ENCODE measurements at places on chromosomes 16 and 17.

DNA sequence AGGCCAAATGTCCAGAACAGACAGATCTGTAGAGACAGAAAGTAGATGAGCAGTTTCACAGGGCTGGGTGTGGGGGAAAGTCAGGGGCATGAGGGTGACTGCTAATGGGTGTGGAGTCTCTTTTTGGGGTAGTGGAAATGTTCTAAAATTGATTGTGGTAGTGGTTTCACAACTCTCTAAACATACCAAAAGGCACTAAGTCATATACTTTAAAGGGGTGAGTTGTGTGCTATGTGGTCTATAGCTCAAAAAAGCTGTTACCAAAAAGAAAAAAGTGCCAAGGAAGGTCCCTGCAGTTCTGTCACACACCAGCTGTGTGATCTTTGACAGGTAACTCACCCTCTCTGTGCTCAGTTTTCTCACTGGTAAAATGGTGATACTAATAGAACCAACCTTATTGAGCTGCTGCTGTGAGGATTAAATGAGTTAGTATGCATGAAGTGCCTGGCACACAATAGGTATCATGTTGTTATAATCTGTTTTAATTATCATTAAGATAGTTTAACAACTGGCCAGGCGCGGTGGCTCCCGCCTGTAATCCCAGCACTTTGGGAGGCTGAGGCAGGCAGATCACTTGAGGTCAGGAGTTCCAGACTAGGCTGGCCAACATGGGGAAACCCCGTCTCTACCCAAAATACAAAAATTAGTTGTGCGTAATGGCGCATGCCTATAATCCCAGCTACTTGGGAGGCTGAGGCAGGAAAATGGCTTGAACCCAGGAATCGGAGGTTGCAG is 10.3 kb downstream of the ITGAX start:
- DNase-seq, result no peak

- DNase-seq, result peak; percentile 87
Observed at GRCh38 chr16:84518804-84519341, 14.4 kb upstream of the MEAK7 start.

DNA sequence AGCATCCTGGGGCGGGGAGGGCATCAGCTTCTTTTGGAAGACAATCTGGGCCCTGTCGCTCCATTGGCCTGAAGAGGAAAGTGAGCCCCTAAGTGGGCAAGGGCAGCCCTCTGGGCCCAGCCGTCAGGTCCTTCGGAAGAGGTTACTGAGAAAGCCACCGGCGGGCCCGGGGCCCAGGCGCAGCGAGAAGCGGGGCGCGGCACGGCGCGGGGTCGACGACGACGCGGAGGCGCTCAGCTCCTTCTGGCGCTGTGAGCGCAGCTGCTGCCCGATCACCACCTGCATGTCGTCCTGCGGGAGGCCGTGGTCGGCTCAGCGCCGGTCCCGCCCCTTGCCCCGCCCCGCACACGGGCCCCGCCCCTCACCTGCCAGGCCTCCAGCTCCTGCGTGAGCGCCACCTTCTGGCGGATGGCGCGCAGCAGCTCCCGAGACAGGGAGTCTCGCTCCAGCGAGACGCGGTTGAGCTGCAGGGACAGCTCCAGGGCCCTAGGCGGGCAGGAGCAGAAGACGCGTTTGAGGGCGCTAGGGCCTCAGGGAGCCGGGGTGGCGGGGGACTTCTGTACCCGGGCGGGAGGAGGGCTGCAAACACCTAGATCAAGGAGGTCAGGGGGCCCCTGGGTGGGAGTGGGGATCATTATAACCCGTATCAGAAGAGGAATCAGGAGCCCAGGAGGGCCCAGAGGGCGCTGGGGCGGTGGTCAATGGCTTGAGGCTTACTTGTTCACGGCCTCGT is 4.3 kb downstream of the THOC6 start:
- DNase-seq, result peak; percentile 68

GRCh38 chr16:50601341-50601740 is 53.1 kb downstream of the NKD1 start:
- no peak for DNase-seq

DNA sequence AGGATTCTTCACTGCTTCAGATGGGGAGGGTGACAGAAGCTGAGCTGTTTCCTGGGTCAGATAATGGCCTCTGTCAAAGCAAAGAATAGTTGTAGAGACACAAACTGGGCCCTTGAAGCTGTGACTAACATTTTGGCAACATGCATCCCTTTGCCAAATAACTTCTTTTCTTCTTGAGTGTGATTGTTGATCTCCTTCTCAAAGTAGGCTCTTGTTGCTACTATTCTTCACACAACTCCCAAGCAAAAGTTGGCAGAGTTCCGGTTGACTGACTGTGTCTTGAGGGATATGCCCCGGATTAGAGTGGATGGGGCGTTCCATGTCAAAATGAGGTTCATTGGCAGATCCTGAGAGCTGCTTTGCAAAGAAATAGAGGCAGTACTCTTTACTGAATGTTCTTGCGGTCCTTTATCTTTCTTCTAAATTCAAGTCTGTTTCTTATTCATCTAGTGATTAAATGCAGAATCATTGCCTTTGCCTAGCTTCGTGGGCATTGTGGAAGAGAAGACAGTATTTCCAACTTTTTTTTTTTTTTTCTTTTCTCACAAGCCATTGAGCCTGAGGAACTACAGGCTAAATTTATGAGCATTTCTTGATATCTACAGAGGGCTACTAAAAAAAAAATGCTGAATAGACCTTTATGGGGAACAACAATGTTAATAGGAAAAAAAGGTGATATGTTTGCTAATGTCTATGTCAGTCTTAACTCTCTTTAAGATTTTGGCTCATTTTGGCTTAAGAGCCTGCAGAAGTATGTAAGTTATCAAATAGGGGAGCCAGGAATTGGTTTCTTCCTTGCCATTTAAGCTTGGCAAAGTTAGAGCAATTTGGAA is 5.8 kb downstream of the WIPF2 start:
- no peak for DNase-seq

- DNase-seq, result no peak
Observed at GRCh38 chr16:2076072-2076865, 28.5 kb downstream of the TSC2 start.

DNA sequence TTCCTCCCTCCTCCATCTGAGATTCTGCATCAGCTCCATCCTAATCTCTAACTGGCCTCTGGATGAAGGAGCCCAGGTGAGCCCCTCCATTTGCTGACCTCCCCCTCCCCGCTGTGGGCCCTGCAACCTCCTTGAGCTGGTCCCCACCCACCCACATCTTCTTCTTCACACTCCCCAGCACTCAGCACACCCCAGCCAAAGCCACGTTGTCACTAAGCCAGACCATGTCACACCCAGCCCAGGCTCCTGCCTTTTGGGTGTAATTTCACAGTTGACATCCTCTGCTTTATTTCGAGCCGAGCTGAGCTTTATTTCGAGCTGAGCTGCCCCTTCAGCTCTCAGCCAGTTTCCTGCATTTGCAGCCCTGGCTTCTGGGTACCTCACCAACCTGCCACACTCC is 282.7 kb upstream of the TNRC6C start:
- DNase-seq, result no peak

DNA sequence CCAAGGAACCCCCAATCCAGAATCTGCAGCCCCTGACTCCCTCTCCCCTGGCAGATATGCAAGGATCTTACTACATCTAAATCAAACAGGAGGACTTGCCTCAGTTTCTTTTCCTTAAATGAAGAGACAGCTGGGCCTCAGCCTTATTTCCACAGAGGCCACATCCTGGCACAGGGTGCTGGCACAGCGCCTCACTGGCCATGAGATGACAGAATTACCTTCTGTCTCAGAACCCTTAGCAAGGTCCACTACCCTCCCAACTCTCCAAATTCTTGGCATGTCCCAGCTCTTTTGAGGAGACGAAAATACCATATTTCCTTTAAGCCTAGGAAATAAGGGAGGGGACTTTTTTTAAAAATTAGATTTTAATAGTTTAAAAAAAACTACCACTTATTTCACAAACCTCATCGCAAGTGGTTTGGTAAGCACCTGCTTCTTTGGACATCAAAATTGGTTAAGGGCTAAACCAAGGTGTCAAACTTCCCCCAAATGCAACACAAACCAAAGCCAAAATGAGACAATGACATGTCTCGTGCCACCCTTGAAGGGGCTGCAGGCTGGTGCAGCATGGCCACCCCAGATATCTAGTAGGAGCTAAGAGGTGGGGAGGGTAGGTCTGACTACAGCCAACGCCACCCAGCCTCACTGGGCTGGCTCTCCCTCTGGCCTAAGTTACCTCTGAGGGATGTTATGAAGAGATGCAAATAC is 25.3 kb downstream of the FAM117A start:
- no peak for DNase-seq

DNA sequence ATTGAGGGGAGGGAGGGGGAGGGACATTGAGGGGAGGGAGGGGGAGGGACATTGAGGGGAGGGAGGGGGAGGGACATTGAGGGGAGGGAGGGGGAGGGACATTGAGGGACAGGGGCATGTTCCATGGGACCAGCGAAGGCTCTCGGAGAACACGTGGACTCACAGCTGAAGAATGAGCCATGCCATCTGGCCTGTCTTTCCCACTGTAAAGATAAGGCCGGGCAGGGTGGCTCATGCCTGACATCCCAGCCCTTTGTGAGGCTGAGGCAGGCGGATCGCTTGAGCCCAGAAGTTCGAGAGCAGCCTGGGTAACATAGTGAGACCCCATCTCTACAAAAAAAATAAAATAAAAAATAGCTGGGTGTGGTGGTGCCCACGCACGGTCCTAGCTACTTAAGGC is 32.5 kb downstream of the RPH3AL start:
- no peak for DNase-seq

GRCh38 chr16:55661941-55662643 is 6.3 kb downstream of the SLC6A2 start:
- no peak for DNase-seq

GRCh38 chr17:33073416-33073815 is 81.8 kb downstream of the SPACA3 start:
- no peak for DNase-seq

GRCh38 chr17:1714427-1714979 is 4.3 kb upstream of the TLCD2 start:
- DNase-seq, result no peak

GRCh38 chr17:31900877-31901276 is 631 bp downstream of the UTP6 start:
- DNase-seq, result no peak

- no peak for DNase-seq
Observed at GRCh38 chr16:58541711-58542110, 26.4 kb downstream of the SETD6 start.

DNA sequence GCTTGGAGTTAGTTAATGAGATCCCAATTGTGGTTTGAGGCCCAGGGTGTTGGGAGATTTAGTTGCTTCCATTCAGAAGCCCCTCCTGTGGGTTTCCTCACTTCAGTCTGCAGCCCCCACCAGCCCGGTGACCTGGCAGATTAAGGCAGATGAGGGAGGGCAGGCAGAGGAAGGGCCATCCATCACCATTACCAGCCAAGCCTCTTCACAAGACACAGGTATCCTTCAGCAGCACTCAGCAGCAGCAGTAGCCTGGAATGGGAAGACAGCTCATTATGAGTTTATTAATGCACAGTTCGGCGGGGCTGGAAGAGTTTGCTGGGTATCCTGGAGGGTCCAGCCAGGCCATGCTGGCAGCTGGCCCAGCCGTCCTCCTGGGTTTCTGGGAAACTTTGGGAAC is 90.0 kb upstream of the GPRC5B start:
- no peak for DNase-seq

DNA sequence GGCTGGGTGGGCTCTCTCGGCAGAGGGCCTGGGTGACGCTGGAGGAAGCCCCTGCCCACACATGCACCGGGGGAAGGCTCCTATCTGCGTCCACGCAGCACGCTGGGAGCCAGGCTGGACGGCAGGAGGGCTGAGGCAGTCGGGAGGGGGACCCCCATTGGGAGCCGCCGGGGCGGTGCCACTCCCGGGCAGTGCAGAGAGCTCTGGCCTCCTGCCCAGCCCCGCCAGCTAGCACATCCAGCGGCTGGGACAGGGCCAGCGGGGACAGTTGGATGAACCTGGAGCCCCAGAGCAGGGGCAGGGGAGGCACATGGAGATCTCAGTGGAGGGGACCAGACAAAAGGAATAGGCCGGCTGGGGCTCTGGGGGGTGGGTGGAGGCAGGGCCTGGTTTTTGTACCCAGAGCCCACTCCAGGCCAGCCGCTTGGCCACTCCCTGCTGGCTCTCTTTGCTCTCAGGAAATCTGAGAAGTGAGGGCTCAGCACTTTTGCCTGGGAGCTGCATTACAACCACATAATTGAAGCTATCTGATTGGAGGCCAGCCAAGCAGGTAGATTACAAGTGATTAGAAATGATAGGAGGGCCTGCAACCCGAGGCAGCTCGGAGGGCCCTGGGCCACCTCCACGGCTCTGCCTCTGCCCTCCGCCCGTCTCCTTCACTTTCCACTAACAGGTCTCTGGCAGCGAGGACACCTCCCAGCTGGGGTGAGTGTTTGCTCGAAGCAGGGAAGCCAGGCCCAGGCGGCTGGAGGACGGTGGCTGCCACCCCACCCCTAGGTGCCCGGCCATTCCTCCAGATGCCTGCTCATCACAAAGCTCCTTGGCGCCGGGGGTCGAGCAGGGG is 40.1 kb downstream of the ENGASE start:
- DNase-seq, result peak; percentile 93

All from DMS153 (cell line).